ENCODE measurements at places on chromosomes 11 and 22.

DNA sequence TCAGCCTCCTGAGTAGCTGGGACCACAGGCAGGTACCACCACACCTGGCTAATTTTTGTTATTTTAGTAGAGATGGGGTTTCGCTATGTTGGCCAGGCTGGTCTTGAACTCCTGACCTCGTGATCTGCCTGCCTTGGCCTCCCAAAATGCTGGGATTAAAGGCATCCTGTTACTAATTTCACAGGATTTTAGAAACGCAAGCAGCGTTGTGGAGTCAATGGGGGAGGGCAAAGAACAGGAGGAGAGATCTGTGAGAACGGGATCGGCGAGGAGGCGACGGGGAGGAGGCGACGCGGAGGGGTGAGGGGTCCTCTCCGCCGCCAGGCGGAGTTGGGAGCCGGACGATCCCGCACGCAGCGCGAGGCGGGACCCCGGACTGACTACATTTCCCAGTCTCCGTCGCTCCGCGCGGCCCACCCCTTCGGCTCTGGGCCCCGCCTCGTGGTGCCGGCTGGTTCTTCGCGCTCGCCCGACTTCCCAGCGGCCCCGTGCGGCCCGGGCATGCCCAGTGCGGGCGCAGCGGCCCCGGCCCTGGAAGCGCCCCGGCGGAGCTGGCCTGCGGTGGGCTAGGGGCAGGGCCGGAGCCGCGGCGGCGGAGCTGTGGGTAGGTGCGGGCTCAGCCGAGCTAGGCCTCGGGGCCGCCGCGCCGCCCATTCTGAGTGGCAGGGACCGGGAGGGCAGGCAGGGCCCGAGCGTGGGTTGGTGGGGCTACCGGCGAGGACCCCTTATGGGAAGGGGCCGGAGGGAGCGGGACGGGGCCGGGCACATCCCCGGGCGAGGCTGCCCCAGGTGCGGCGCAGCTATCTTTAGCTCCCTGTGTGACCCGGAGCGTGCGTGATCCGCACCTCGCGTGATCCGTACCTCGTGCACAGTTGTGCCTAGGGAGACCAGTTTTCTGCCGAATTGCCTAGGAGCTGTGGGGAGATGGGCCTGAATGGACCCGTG is at the start of gene EI24:
Gene EI24 (plus strand): TSS at position 508 of the 945 bp plus-strand sequence. CDS start 3,051 bp downstream, outside the sequence.
- DNase-seq, result peak; percentile 80

DNA sequence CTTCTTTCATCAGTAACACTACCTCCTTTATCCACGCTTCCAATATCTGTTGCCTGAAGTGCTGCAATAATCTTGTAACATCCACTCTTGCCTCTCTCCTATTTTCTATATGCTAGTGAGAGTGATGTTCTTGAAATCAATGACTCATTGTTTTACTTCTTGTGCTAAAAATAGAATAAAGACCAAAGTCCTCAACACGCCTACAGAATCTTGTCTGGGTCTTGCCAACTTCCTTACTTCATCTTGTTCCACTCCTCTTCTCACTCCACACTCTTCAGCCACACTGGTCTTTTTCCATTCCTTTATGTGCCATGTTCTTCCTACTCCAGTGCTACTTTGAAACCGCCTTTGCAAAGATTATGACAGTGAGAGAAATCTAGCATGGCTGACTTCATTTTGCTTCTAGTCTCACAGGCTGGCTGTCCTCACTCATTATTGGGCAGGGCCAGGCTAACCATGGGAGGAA is 136.4 kb downstream of the CCDC81 start:
- DNase-seq, result no peak

DNA sequence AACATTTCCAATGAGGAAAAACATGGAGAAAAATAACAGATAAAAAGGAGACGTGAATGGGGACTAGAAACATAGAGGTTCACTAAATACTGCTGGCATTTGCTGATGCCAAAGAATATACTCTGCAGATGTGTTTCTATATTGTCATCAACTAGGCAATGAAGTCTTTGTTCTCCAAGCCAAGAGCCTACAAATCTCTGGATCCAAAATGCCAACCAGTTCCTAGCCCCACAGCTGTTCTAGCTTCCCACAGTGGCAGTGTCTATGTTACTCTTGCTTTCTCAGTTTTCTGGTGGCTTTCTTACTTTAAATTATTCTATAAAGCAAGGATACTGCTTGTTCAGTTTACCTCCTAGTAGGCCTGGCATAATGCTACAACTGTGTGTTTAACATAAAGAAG is 977.9 kb upstream of the CCDC90B start:
- DNase-seq, result no peak

DNA sequence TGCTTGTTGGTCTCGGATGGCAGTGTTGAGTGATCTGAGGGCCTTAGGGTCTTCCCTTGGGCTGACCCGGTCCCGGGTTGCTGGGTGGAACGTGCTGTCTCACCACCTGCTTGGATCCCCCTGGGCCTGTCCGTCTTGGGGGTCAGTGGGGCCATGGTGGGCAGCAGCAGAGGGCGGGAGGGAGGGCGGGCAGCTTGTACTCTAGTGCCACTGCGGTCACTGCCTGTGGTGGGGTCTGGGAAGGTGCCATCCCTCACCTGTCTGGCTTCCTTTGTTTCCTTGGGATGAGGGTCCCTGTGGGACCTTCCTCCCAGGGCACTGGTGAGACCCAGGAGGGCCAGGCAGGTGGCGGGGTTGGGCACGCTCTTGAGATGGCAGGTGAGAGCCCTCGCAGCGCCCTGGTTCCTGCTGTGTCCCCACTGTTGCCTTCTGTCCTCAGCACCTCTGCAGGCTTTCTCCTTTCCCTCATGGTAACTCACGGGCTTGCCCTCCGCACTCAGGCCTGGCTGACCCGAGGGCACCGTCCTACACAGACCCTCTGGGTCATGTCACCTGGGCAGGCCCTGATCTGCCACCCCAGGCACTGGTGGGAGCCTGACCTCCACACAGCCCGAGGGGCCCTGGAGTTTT is 34.2 kb downstream of the TBC1D22A start:
- DNase-seq, result no peak

DNA sequence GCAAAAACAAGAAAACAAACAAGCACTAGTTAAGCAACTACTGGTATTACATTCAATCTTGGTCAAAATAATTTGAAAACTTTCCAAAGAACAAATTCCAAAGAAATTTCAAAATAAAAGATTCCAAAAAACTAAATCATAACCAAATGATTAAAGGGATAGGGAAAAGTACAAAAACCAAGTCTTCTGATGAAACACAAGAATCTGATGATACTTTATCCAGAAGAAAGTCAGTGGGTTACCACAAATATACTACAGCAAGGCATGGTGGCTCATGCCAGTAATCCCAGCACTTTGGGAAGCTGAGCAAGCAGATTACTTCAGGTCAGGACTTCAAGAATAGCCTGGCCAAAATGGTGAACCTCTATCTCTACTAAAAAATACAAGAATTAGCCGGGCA is 59.1 kb downstream of the NUP98 start:
- DNase-seq, result no peak

DNA sequence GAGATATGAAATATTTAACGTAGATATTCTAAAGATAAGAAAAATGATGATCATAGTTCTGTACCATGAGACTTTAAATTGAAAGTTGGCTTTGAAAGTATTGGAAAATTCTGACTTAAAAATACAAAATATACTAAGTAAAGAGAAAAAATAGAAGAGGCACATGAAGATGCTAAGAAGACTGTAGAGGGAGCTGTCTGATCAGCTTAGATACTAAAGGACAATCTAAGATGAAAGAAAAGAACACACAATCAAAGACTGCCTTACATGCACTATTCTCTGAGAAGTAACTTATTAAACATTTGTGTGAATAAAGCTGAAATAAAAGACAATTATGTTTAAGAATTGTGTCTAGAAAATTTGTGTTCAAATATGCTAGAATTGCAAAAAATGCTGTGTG is 55.1 kb downstream of the RBMXL2 start:
- DNase-seq, result no peak

DNA sequence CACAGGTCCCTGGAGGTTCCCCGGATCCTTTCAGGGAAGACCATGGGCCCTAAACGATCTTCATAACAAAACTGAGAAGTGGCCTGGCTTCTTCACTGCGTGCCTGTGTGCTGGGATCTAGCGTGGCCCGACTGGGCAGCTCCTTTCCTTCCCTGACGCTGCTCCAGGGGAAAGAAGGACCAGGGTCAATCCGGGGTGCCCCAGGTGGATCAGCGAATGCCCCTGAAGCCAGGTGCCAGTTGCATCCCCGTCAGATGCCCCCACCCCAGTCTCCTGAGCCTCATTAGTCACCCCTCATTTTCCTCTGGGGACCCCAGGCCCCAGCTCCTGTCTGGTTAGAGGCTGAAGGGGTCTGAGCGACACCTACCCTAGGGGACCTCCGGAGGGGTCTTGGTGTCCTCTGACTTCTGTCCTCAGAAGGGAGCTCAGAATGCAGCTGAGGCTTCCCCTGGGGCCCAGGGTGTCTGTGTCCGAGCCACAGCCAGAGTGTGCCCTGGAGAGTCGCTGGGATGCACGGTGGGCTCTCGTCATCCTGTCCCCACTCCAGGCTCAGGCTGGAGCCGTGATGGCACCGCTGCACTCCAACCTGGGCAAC is 18.7 kb upstream of the MUC6 start:
- peak; percentile 0 for DNase-seq

GRCh38 chr11:14541192-14541947 is 21.2 kb upstream of the PSMA1 start:
- no peak for DNase-seq

DNA sequence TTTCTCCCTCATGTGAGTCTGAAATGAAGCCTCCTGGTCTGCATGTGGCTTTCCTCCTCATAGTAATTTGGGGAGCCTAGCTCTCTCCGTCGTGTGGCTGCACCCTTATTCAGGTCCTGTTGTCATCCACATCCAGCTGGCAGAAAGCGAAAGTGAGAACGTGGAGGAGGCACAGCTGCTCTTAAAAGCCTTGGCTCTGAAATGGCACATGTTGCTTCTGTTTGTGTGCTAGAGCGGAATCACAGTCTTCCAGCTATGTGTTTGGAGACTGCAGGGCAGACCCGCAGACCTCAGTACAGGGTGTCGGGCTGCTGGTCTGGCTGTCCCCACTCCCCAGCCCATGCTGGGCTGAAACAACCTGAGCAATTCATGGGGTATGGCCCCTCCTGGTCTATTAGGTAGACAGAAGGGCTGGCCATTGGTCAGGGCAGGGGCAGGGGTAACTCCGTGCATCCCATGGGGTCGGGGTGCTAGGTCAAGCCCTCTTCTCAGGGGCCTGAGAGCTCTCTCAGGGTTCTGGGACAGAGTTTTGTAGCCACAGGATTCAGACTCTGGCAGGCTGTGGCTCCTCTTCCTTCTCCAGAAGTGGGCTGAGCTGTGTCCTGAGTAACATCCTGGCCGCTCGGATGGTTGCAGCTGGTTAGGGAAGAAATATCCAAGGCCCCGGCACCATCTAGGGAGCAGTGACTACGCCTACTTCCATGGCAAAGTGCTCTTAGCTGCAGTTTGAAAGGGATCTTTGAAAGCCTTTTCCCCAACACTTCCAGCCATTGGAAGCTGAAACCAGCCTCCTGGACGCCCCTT is 50.6 kb downstream of the C11orf96 start:
- no peak for DNase-seq

DNA sequence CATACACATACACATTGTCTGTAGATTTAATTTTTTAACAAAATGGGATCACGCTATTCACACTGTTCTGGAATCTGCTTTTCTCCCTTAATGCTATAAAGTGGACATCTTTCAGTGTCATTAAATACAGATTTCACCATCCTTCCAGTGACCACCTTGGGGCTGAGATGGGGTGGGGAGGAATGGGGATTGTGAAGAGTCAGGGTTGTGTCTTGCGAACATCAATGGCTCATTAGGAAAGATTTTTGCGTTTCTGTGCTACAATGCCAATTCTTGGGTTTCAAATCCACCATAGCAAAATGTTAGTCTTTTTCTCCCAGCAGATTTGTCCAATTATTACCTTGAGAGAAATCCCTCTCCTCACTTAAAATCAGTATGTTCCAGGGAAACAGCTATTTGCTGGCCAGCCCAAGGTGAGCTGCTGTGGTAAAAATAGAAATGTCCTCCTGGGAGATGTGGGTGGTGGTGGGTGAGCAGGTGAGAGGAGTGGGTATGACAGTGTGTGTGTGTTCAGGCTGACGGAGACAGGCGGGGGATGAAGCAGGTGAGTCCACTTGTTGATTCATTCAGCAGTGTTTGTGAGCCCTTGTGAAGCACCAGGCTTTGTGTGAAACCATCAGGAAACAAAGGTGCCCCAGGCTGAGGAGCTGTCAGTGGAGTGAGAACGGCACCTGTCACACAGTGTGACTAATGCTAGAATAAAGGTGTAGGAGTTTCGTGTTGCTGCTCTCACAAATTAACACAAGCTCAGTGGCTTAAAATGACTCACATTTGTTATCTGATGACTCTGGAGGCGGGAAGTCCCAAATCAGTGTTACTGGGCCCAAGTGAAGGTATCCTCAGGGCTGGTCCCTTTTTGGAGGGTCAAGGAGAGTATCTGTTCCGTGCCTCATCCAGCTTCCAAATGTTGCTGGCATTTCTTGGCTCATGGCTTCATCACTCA is 1.7 kb upstream of the CBX6 start:
- peak; percentile 34 for DNase-seq

DNA sequence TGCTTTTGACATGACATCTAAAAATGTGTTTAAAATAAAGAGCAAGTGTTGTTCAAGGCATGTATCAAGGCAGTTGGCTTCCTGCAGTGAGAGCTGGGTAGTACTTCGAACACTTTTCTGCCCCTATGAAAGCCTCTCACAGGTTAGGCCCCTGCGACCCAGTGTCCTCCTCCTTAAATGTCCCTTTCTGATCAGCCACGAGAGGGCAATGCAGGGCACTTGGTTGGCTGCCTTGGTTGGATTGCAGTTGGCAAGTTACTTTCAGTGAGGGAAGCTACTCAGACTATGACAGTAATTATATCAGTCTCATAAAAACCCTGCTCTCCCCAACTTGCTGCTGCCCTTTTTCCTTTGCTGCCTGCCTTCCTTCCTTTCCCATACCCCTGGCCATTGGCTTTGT is 743.8 kb downstream of the NTM start:
- no peak for DNase-seq

DNA sequence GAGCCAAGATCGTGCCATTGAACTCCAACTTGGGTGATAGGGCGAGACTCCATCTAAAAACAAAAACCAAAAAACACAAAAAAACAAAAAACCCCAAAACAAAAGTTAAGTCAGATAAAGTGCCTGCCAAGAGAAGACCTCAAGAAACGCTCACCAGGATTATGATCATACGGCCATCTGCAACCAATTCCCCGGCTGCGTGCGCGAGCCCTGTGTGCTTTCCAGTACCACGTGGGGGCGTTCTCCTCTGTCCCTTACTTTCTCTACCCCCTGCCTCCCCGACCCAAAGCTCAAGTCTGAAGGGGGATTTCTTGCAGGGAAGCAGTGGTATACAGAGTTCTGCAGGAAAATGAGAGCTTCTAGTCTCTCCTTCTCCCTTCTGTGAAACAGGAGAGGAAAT is 10.5 kb upstream of the RPS19BP1 start:
- DNase-seq, result no peak

- no peak for DNase-seq
Observed at GRCh38 chr11:22190827-22191463, 1.9 kb upstream of the ANO5 start.

- no peak for DNase-seq
Observed at GRCh38 chr11:39374963-39375698, 2084.3 kb downstream of the LRRC4C start.

- no peak for DNase-seq
Observed at GRCh38 chr11:46263120-46263519, 14.3 kb upstream of the CREB3L1 start.

- no peak for DNase-seq
Observed at GRCh38 chr11:123434262-123434661, 4.2 kb downstream of the GRAMD1B start.

- no peak for DNase-seq
Observed at GRCh38 chr22:46842606-46843005, 80.2 kb downstream of the TBC1D22A start.

- DNase-seq, result no peak
Observed at GRCh38 chr11:35531246-35531645, 5.8 kb upstream of the PAMR1 start.

GRCh38 chr11:606245-606644 is 9.5 kb downstream of the IRF7 start:
- no peak for DNase-seq

GRCh38 chr22:43435851-43436811 is 24.3 kb downstream of the MPPED1 start:
- no peak for DNase-seq
